Esophagus squamous epithelium (tissue), 5 donors: ENCODE measurements at places on chromosomes 16 and 17.

DNA sequence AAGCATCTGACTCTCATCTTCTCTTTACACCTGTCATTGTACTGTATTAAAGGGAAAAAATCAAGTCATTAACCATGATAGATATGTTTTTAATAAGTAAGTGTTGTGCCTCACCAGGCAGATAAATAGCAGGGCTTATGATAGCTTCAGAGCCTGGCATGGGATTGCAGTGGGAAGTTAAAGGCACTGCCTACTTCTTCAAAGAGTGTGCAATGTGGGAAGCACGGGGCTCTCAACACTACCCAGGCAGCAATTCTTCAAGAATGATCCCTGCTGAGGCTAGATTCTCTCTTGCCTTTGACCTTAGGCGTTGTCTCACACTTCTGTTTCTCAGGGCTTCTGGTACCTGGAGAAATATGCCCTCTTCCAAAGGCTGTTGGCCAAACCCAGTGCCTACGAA is 297.3 kb downstream of the MAF start:
- DNase-seq: no peak

GRCh38 chr16:87295259-87295658 is 21.9 kb downstream of the C16orf95 start:
- DNase-seq: no peak

DNA sequence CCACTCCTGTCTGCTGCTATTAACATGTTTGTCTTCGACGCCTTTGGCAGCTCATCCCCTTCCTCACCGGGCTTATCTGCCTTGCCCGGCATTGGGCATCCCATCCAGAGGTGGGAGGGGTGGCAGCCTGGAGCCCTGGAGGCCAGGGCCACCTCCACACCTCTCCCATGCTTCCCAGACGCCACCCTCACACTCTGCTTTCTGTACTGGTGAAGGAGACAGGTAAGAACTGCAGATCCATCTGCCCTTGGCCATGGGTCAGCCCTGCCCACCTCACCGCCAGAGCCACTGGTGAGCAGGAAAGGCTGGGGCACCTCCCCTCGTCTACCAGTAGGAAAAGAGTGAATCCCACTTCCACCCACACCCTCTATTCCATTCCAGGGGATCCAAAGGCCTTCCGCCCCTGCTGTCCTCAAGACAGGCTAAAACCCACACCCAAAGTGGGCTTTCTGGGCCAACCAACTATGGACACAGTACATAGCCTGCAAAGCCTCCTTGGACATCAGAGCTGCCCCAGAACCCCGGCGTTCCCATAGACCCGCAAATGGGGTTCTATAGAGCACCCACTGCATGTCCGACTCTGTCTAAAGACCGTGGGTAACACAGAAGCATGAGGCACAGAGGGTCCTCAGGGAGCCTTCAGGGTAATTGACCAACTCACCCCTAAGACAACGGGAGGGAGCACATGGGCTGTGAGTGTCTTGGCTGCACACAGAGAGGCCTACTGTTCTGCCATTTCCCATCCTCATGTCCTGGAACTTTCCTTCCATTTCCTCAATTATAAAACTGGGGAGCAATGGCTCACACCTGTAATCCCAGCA is 23.4 kb upstream of the RBFOX3 start:
- no peak for DNase-seq

DNA sequence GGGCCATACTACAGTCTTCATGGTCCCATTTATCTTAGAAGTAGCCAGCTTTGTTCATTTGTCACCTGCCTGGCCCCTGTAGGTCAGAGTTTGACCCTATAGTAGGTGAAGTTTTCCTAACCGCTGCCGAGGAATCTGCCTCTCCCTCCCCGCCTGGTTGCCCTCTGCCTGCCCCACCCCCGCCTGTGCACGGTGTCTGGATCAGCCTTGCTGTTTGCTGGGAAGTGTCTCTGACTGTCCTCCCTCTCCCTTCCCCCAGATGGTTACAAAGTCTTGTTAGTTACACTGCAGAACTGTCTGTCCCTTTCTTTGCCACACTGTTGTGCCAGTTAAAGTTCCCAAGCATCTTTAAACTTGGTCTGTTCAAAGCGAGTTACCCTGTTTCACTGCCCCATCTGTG is 5.7 kb downstream of the UBFD1 start:
- DNase-seq: no peak
